Cortex of kidney (tissue), 1 donor: ENCODE measurements at places on chromosomes 2 and 18.

DNA sequence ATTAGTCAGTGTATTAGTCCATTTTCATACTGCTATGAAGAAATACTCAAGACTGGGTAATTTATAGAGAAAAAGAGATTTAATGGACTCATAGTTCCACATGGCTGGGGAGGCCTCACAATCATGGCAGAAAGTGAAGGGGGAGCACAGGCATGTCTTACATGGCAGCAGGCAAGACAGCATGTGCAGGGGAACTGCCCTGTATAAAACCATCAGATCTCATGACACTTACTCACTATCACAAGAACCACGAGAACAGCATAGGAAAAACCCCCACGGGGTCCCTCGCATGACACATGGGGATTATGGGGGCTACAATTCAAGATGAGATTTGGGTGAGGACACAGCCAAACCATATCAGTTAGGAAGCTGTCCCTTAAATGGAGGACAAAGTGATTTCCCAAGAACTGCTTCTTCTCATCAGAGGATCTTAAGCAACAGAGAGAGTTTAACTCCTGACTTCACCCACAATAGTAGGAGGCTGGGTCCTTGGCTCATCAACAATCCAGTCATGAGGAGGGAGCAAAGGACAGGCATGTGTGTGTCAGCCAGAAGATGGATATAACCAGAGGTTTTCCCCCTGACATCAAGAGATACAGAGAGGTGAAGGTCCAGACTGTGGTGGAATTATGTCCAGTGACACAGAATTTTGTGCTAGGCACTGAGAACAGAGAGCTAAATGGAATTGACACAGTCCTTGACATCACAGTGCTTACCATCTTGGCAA lies 203.8 kb upstream of the SH3BP4 start:
- DNase-seq: no peak

DNA sequence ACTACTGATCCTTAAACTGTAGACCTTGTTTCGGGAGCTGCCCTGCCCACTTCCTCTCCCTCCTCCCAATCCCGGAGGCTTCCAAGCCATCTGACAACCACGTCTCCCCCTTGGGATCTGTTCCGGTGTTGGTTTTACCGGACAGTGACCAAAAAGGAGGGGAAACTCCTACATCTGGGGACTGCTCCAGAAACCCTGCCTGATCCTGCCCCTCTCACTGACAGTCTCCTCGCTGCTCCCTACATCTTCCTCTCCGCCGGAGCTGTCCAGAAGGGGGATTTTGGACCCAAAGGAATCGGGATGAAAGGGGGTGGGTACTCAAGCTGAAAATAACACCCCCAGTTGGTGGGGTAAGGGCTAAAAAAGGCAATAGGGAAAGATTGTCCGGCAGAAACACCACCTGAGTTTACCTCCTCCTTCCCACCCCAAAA lies 1.5 kb downstream of the INO80D start:
- no peak for DNase-seq

DNA sequence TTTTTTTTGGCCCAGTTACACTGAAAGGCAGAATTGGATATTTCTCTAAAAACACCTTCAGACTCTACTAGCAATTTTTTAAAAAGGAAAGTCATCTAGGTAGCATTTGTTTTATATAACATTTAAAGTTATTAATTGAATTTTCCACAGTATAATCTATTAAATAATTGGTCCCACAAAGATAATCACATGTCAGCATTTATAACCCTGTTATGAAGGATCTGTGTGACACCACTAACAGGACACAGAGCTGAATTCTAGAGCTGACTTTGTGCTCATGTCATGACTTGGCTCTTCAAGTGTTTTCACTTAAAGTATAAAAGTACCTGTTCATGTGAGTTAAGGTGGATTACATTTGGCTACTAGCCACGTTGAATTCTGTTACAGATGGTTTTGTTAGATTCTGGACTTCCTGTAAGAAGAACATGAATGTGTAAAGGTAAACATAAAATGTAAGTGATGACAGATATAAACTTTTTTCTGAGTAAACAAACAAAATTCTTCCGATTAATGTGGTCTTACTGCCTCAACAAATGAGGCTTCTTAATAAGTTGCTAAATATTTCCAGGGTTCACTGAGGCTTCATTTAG lies 69.1 kb upstream of the PROKR1 start:
- no peak for DNase-seq

DNA sequence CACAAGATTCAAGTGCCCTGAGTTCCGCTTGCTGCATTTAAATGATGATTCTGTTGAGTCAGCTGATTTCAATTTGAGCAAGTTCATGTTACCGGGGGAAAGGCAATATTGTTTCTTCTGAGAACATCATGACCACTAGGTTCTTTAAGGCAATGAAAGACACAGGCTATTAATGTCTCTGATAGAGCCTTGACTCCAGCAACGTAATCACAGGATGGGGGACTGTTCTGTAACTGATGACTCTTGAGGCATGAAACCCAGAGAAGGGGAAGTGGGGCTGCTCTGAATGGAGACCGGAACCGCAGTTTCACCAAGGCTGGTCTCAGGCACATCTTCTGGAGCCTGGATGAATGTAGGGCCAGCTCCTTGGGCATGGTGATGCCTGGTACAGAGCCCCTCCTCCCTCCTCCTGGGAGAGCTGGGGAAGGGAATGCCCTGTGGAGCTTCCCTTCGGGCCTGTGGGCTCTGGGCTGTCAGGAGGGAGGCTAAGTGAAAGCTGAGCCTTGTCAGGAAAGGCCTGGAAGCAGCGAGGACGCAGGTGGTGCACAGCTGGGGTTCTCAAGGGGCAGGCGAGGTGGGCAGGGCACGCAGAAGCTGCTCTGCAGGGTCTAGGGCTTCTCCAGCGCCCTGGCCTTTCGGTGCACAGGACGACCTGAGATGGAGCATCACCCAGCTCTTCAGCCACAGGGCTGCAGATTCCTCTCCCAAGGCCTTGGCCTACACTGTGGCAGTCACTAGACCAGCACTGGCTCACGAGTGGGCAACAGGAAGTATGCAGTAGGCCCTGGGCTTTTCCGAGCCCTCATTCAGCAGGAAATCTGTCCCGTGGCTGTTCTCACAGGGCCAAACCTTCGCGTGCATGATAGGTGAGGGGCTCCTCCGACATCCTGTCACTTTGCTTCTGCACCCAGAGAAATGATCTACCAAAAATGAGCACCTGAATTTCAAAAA lies 36.6 kb upstream of the PRLH start:
- no peak for DNase-seq

GRCh38 chr2:229852565-229852964 lies 69.2 kb downstream of the TRIP12 start:
- no peak for DNase-seq

GRCh38 chr18:70554854-70555445 lies 266.1 kb downstream of the SOCS6 start:
- DNase-seq: no peak

DNA sequence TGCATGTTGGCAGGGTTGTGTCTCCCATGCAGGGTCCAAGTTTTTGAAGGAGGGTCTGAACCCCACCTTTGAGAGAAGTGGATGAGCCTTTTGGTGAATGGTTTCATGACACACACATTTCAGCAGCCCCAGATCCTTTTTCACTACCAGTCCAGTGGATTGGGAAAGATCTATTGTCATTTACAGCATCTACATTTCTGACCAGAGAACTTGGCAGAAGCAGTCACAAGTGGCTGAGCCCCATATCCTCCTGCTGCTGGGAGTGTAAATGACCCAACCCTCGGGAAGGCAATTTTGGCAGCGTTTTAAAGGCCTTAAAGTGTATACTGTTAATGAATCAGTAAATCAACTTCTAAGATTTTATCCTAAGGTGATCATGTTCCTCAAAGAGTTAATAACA lies 174.1 kb upstream of the RASGRP3 start:
- DNase-seq: no peak

GRCh38 chr18:36527740-36528455 lies 230.4 kb downstream of the FHOD3 start:
- no peak for DNase-seq

DNA sequence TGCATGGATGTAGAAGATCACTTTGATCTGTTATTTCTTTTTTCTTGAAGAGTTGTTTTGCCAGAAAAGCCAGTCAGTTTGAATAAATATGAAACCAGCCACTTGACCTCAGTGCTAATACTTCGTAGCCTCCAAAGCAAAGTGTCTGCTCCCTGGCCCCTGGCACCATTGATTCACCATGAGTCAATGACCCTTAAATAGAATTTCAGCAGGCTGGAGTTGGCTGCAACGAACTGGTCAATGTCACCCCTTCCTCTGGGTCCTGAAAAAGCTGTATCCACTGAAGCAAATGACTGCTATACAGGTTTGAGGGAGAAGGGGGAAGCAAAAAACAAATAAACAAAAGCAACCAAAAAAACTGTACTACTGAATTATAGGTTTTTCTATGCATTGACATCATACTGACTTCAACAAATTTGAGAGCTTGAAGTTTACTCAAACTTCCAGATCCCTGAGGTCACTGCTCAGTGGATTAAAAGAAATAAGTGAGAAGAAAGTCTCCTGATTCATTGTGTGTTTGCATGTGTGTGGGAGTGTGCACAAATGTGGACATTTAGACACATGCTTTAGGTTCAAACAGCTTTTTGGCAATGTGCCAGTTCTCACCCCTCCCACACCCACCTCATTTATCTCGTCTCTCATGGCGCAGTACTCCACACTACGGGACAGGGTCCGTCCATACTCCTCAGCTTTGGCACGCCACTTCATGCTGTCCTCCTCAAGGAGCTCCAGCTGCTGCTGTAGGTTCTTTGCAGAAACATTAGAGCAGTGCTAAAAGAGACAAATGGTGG lies 58.1 kb upstream of the TTN start:
- DNase-seq: no peak

GRCh38 chr2:239393388-239393940 lies 7.4 kb downstream of the HDAC4 start:
- DNase-seq: no peak

DNA sequence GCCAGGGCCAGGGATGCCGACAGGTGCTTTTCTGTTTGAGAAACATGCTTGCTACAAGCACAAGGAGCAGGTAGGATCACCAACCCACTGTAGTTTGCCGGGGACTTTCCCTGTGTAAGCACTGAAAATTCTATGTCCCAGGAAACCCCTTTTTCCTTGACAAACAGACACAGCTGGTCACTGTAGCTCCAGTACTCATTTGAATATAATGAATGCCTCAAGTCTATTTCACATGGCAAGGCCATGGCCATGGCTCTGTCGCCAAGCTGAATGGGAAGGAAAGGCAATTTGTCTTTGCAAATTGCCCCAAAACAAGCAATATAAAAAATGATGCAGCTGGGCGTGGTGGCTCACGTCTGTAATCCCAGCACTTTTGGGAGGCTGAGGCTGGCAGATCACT lies 49.6 kb upstream of the IGFBP2 start:
- DNase-seq: no peak

DNA sequence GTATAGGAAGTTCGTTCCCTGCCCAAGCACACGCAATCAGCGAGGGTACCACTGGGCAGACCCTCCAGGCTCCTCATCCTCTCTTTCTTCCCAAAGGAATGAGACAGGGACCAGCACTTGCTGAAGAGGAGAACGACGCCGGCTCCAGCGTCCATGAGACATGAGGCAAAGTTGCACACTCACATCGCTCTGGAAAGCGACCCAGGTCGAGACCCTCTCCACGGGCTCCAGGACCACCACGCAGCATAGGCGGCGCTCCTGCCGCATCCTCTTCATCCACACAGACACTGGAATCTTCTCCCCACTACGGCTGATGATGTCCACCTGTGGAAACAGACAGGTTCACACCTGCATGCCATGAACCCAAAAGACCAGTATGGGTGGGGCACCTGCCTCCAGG lies 10.8 kb downstream of the PASK start:
- DNase-seq: no peak

DNA sequence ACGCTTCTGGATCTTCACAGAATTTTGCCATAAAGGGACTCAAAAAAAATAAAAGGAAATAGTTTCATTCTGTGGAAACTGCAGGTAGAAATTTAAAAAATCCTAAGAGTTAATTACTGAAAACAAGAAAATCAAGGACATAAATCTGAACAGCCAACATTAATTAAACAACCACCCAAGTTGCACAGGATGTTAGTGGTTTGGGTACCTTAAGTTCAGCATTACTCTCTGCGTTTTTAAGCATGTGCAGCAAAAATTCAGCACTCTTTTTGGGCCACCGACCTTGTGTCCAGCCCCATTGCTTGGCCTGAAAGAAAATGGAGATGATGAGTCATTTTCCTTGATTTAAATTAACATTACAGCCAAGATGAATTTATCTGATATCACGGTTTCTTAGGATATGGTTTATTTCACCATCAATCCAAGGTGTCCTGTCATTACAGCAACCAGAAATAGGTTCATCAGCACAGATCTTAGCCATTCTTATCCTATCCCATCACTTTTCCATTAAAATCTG lies 3.3 kb upstream of the C18orf32 start:
- no peak for DNase-seq

- no peak for DNase-seq
Observed at GRCh38 chr18:23574611-23575308, 11.5 kb downstream of the NPC1 start.

DNA sequence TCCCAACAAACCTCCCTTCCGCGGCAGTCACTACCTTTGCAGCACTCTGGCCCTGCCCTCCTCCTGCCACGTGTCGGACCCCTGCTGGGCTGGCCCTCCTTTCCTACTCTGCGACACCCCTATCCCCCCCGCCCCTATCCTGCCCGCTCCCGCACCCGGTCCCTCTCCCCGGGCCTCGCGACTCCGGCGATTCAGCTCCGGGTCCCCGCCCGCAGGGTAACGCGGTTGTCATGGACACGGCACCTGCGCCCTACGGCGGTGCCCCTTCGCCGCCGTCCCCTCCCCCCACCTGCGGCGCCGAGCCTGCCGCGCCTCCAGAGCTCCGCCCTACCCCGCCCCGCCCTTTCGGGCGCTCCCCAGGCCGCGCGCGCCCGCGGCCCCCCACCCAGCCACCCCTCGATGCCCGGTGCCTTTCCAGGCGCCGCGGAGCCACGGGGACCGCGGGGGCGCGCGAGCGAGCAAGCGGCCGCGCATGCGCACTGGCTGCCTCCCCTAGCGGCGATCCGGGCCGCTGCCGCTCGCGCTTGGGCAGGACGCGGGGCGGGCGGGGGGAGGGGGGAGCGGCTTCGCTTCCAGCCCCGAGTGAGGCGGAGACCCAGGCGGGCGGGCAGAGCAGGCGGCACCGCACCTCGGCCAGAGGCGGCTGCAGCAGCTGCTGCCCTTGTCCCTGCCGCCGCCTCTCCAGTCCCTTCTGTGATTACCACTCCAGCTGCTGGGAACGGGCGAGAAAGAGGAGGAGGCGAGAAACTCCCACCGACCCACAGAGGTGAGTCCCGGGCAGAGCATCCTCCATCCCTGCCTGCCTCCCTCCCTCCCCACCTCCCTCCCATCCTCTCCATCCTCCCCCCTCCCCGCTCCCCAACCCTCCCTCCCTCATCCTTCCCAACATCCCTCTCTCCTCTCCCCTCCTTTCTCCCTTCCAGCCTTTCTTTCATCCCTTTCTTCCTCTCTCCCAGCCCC lies at the start of gene CTNNA2:
TSS of gene CTNNA2 (plus strand) at position 610 of the 960 bp plus-strand sequence.
- DNase-seq: no peak

- no peak for DNase-seq
Observed at GRCh38 chr2:11762799-11763461, 16.5 kb downstream of the LPIN1 start.

- no peak for DNase-seq
Observed at GRCh38 chr2:95264624-95265023, 9.6 kb upstream of the PROM2 start.

- DNase-seq: no peak
Observed at GRCh38 chr2:139293992-139294548, 513.9 kb upstream of the NXPH2 start.
